Type B pancreatic cell (in vitro differentiated cells): ENCODE measurements at places on chromosomes 11 and 22.
A peak's percentile ranks its signal among the peaks of the same experiment; 100 is the strongest.

DNA sequence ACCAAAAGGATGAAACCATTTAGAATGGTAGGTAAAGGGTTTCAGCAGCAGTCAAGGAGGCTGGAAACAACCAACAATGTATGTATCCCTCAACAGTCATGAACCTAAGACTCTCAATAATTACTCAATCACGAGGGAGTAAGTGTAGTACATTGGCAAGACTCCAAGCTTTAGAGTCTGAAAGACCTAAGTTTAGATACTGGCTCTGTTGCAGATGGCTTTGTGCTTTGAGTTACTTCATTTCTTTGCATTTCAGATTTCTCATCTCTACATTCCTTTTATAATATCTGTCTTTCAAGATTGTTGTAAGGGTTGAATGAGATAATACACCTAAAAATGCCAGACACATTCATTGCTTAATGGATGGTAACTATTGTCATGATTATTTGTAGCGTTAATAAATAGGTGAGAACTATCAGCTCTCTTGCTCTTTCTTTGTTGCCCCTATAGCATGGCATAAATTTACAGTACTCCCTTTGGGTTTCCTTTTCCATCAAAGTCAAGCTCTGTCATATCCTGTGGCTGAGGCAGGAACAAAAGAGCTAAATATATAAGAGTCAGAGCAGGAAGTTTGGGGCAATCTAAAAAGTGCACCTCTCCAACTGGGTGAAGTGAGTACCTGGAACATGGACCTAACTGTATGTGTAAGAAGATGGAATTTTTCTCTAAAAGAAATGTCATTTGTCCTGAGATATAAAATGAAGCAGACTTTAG lies 228.2 kb upstream of the ZC3H12C start:
- DNase-seq, result no peak

DNA sequence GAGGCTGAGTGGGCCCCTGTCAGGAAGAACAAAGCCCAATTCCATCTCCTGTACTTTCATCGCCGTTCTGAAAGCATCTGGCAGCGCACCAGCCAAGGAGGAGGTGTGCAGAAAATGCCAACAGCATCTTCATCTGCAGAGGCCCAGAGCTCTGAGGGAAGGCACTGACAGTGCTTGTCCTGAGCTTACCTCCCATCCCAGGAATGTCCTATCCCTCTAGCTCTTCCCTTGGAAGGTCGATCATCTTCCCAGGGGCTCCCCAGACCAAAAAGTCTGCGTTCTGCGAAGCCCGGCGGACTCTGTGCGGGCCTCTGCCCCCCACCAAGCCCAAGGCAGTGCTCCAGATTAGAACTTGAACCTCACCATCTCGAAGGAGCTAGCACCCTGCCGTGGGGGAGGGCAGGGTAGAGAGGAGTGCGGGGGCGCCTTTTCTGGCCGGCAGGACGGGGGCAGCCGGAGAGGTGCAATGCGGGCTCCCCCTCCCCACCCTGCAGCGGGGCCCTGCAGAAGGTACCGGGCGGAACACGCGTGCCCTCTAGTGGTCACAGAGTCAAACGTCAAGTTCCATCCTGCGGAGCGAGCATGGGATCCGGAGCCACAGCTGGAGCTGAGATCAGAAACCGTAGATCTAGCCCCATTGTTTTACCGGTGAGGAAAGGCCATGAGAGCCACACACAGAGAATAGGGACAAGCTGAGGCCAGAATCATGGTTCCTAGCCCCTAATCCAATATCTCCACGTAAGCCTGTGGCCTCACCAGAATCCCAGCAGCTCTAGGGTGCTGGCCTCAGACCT lies 5.0 kb downstream of the SCN2B start:
- peak; percentile 79 for DNase-seq

DNA sequence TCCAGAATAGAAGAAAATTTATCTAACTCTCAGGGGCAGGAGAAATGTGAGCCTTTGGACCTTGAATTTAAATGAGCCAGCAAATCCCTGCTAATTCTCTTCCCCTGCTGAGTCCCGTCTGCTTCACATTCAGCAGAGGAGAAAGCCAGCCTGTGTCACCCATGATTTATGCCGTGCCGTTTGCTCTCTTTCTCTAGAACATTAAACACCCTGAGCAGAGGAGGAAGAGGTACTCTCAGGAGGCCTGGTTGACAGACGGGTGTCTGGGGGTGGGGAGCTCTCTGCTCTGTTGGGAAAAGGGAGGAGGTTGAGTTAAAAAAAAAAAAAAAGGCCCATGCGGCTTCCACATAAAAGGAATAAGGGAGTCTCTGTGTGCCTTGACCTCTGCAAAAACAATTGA lies 11.3 kb upstream of the MTMR3 start:
- DNase-seq, result peak; percentile 60

DNA sequence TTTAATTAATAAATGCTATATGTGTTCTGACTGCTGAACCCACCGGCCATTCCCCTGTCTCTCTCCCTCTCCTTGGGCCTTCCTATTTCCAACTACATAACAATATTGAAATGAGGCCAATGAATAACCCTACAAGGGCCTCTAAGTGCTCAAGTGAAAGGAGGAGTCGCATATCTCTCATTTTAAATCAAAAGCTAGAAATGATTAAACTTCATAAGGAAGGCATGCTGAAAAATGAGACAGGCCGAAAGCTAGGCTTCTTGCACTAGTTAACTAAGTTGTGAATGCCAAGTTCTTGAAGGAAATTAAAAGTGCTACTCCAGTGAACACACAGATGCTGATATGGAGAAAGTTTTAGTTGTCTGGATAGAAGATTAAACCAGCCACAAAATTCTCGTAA lies 109.2 kb downstream of the TSPAN18 start:
- DNase-seq, result no peak

- DNase-seq, result no peak
Measured at GRCh38 chr11:11157185-11157584, 195.9 kb downstream of the CSNK2A3 start.

- no peak for DNase-seq
Measured at GRCh38 chr11:67356864-67357561, 3.7 kb upstream of the POLD4 start.

DNA sequence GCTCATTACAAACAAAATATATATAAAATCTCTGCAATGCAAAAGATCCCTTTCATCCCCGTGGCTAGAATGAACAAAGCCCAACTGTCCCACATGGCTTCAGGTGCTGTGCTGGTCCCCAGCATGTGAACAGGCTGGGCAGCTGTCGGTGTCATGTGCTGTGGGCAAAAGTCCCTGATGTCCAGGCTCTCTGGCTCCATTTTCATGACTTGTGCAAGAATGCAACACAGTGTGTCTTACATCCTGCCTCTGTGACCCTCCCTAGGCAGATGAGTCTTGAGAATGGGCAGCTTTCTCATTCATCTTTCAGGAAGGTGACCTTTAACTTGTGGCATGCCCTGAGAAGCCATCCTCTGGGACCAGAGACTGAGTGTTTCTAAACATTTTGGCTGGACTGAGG lies 14.5 kb downstream of the GUCD1 start:
- DNase-seq, result no peak

GRCh38 chr11:125233116-125233515 lies 68.6 kb downstream of the PKNOX2 start:
- DNase-seq, result no peak

DNA sequence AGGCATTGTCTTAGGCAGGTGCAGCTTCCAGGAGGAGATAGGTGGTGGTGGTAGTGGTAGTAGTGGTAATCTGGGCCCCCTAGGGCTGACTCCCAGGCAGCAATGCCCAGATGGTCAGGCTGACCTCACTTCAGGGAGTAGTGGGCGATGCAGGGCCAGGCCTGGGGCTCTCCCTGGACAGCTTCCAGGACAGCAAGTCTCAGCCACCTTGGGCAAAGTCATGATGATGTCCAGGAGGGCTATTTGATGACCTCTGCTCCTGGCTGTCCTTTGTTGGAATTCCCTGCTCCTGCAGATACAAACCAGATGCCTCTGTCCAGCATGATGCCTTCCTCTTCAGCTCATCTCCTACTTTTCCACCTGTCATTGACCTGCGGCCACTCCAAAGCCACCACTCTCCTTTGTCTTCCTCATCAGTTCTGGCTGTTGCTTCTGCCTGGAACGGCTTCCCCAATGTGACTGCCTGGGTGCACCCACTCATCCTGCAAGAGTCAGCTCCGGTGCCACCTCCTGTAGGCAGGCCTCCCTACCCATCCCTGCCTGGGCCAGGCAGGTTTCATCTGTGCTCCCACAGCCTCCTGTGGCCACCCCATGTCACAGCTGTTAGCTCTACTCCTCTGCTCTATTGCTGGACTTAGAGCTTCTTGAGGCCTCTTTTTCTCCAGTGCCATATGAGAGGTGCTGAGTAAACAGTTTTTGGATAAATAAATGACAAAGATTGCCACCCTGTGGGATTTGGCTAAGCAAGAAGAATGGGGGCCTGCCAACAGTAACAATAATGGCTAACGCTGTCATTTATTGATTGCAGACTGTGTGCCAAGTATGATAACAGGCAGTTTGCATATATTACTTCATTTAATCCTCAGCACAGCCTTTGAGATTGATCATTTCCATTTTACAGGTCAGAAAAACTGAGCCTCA lies 172.9 kb upstream of the NECTIN1 start:
- no peak for DNase-seq
